ENCODE measurements at places on chromosomes 2 and 18. TPM values are rescaled to one million over a fixed set of nuclear protein-coding genes. Genes with fewer than 3 reads are reported as not detected.

- no peak for DNase-seq
These were observed 45.2 kb upstream of the NYAP2 start for GRCh38 chr2:225354281-225354774.

- no peak for DNase-seq
These were observed 55.3 kb upstream of the SETBP1 start for GRCh38 chr18:44625386-44625785.

The AQP12B gene
- polyA plus RNA-seq = not detected

- no peak for DNase-seq
These were observed 21.6 kb downstream of the CIB4 start for GRCh38 chr2:26619521-26619951.

- no peak for DNase-seq
These were observed 60.7 kb downstream of the KCTD18 start for GRCh38 chr2:200449149-200449548.

GRCh38 chr2:16559278-16560067, 106.2 kb downstream of the CYRIA start:
- DNase-seq = no peak

DNA sequence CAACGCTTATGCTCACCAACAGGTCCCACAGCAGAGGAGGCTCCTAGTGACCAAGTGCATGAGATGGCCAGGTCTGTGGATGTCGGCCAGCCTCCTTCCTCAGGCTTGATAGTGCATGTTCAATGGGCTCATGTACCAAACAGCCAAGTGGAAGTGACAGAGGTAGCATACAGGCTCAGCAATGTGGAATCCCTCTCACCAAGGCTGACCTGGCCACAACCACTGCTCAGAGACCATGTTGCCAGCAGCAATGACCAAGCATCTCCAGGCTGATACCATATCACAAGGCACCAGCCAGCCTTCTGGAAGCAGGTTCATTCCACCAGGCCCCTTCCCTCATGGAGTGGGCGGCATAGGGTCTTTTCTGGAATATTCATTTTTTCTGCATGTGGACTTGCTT, 61.5 kb downstream of the REEP1 start:
- no peak for DNase-seq

DNA sequence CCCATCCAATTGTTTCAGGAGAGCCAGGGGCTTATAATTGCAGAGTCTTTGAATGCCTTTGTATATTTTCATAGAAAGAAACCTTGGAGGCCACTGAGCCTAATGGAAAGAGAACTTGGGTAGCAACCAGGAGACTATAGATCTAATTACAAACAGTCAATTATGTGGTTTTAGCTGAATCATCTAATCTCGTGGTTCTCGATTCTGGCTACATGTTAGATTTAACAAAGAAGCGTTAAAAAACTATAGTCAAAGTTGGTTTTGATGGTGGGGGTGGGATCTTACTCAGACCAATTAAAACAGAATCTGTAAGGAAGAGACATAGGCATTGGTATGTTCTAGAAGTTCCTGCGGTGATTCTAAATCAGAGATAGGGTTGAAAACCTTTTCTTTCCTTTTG, 344.1 kb downstream of the CNTNAP5 start:
- DNase-seq = no peak

The PCGF1 gene
- 21.9 TPM for polyA plus RNA-seq

DNA sequence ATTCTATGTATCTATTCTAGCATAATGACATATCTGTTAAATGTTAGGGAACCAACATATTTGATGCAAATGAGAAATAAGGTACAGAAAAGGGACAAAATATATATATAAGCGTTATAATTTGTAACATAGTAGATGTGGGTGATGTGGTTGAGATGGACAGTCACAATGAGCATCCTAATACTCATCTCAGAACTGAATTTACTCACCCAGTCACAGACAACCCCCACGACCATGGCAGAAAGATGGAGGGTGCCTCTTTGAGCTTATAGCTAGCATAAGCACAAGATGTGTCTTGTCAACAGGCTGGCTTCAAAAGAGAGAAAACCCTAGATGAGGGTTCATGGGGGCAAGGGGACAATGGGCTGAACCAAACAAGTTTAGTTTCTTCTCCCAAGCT, 9.1 kb upstream of the DSG3 start:
- DNase-seq = no peak

GRCh38 chr2:54634564-54635511, 88.6 kb upstream of the EML6 start:
- peak; percentile 68 for DNase-seq

The HOXD12 gene
- not detected for polyA plus RNA-seq

DNA sequence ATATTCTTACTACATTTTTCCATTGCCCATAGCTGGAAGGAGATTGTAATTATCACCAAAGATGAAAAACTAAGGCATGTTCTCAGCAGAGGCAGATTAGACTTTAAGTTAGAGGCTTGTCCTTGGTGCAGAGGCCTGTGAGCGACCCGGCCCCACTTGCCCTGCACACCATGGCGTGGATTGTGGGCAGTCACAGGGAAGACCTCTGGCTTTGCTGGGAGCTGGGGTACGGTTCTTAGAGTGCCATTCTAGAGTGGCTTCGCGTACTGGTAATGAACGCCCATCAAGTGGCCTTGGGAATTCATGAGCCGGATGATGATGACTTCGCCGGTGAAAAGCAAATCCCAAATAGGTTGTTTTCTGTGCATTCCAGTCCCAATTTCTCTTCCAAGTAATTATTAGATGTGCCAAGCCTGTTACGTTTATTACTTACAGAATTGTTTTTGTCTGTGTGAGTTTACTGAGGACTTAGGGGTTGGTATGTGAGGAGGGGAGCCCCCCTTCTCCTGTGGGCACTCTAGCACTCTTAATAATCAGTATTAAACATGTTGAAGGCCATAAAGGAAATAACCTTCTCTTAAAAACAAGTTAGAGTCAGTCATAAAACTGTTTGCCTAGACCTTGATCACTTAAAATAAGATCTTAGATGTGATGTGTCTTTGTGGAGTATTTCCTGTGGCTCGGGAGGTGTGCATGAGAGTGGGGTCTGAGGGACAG, 90.6 kb downstream of the LDLRAD4 start:
- no peak for DNase-seq

GRCh38 chr2:109207176-109207575, 78.2 kb downstream of the SH3RF3 start:
- DNase-seq = no peak

DNA sequence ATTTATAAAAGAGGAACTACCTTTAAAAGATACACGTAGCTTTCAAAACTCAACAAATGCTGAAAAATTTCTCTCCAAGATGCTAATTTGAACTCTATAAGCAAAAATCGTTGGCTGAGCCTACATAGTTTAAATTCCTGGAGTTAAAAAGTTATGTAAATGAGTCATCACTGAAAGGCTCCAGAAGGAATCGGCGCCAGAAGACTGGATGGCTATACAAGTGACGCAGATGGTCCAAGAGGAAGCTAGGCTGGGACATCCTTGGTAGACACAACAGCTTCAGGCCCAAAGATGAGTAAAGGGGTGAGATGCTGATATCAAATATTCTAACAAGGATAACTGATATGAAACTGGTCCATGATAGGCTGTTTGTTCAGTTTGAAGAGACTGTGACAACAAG, 22.8 kb upstream of the DNAH6 start:
- DNase-seq = no peak

The CCDC141 gene
- 2.0 TPM for polyA plus RNA-seq

DNA sequence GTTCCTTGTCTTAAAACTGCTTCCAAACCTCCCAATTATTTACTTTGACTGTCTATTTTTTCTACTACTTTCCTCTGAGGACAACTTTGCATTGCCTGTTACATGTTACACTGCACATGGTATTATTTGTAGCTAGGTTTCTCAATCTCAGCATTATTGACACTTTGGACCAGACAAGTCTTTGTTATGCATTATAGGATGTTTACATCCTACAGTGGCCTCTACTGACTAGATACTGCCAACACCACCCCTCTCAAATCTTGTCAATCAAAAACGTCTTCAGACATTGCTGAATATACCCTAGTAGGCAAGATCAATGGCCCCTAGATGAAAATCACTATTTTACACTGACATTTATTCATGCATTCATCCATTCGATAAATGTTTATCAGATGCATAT, 129.6 kb upstream of the DNAJC10 start:
- DNase-seq = no peak

DNA sequence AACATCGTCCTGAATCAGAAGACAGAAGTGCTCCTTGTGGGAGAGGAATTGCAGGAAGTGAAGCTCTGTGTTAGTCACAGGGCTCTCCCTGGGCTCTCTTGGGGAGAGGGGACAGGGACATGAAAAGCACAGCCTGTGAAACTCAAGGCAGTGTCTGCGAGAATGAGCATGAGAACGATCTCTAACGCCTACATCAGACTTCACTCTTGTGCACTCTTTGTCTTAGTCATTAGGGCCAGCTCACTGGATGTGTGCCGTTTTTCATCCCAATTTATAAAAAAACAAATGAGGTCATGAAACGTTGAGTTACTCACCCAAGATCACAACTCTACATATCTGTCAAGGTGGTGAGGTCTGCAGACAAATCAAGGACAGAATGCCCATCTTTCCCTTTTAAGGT, 27.0 kb upstream of the TWIST2 start:
- DNase-seq = no peak

GRCh38 chr2:85852937-85853498, 35.8 kb downstream of the ST3GAL5 start:
- peak; percentile 81 for DNase-seq

The SPR gene
- not detected for polyA plus RNA-seq

The MC4R gene
- polyA plus RNA-seq = not detected
